Esophagus squamous epithelium (tissue), 5 donors: ENCODE measurements at places on chromosomes 2 and 18.

GRCh38 chr2:12032398-12032797 is 286.0 kb downstream of the LPIN1 start:
- no peak for DNase-seq

DNA sequence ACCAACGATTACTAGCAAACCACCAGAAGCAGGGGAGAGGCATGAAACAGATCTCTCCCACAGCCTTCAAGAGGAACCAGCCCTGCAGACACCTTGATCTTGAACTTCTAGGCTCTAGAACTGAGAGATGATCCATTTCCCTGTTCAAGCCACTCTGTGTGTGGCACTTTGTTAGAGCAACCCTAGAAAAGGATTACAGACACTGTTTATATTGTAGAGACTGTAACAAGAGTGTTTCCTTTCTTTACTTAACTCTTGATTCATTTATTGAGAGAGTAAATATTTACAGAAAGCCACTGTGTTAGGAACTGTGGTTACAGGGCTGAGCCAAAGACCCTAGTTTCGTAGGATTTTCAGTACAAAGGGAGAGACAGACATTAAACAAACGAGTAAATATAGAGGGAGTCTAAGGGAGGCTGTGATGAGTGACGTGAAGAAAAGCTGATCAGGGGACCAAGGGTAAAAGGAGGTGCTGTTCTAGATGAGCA is 10.9 kb downstream of the CCDC68 start:
- DNase-seq = no peak

- DNase-seq = no peak
Observed at GRCh38 chr2:218748741-218749441, 33.1 kb upstream of the CYP27A1 start.

- DNase-seq = no peak
Observed at GRCh38 chr2:152433289-152433688, 98.3 kb downstream of the FMNL2 start.
